Esophagus squamous epithelium (tissue), 5 donors: ENCODE measurements at places on chromosomes 6 and 20. TPM values are rescaled to one million over a fixed set of nuclear protein-coding genes. Genes with fewer than 3 reads are reported as not detected.

BANF2 gene
- total RNA-seq: not detected

MATN4 gene
- total RNA-seq: not detected

RAET1E gene
- 90.1 TPM for total RNA-seq

DNA sequence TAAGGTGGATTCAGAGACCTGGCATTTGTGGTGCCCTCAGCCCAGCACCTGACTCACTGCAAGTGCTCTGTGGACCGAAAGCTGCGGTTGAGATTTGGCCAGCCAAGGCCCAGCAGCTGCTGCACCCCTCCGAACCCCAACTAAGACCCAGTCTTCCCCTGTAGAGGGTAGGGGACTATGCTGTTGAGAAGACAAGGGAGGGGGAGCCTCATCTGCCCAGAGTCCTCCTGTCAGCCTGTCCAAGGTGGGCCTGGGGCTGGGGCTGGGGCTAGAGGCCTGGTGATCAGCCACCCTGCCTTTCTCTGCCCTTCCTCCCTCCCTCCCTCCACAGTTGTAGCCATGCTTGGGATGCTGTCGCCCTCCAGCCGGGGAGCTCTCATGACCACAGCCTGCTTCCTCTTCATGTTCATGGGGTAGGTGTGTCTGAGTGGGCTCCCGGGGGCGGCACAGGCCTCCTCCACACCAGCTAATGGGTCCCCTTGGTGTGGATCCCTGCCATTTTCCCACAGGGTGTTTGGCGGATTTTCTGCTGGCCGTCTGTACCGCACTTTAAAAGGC is 40.9 kb downstream of the TM9SF4 start:
- no peak for DNase-seq

ZC2HC1B gene
- not detected for total RNA-seq

DNA sequence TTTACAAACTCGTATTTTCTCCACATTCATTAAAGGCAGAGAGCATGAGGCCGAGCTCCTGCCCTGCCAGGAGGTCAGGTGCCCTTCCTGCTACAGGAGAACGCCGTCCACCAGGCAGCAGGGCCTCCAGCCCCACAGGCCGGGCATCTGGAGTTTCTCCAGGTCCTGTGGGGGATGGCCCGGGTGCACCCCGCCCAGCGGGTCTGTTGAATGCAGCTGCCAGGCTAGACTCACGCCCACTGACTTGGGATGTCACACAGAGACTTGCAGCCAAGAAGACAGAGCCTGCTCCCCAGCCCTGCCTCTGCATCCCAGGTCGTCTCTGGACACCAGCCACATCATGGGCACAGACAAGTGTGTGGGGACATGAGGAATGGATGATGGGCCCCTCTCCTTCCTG is 376.4 kb downstream of the CDH4 start:
- no peak for DNase-seq

GRCh38 chr6:35857853-35858252 is 52.7 kb downstream of the LHFPL5 start:
- no peak for DNase-seq

GRCh38 chr6:128124713-128125112 is 223.9 kb upstream of the THEMIS start:
- no peak for DNase-seq

DNA sequence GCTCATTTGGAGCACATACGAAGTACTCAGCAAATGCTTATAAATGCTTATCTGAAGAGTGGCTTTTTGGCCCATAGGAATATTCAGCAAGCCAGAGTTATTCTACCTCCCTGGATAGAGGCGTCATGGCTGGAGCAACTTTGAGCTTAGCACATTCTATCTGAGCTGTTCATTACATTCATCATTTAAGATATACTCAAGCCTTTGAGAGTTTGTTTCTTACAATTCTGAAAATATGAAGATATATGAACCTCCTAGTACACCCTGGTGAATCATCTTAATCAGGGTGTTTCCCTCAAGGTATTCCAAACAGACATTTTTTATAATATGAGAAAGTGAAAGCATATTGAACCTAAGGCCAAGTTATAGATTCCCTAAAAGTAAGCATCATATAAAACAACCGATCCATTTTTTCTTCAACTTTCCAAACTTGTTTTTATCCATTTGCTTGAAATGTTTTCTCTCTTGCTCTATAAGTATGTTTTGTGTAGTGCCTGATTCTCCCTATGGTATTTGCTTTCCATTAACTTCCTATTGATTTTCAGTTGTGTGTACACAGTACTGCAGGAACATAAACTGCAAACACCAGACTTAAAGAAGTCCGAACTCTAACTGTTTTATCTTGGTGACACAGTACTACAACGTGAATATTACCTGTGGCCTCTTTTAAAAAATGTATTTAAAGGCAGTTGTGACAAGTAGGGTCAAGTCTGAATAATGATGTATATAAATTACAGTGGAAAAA is 139.7 kb upstream of the PTPRK start:
- DNase-seq: no peak

DNA sequence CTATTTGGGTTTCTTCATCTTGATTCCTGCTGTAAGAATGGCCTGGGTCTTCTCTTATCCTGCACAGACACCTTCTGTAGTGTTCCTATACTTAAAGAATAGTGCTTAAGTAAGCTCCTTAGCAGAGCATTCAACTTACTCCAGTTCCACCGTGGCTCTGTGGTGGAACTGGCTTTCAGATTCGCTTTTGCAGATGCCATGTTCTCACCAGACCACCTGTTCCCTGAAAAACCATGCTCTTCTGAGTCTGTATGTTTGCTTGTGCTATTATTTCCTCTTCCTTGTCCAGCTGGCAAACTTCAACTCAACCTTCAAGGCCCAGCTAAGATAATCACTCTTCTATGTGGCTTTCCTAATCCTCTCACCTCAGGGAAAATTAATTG is 4.9 kb downstream of the ELMO2 start:
- no peak for DNase-seq
